ENCODE measurements at places on chromosomes 1 and 21.

DNA sequence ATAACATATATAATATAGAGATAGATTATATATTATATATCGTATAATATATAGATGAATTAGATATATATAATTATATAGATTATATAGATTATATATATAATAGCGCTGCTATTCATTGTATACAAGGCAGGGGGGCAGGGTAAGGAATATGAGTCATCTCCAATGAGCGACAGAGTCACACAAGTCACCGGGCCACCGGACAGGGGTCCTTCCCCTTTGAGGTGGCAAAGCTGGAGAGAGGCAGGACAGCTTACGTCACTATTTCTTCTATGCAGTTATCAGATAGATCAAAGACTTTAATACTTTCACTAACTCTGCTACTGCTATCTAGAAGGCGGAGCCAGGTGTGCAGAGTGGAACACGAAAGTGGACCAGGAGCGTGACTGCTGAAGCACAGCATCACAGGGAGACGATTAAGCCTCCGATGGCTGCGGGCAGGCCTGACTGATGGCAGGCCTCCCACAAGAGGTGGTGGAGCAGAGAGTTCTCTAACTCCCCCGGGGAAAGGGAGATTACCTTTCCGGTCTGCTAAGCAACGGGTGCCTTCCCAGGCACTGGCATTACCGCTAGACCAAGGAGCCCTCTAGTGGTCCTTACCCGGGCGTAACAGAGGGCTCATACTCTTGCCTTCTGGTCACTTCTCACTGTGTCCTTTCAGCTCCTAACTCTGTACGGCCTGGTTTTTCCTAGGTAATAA is 2154.7 kb downstream of the MRPL39 start:
- no peak for DNase-seq

- no peak for DNase-seq
Measured at GRCh38 chr1:56868761-56869160, 14.2 kb downstream of the C8A start.

DNA sequence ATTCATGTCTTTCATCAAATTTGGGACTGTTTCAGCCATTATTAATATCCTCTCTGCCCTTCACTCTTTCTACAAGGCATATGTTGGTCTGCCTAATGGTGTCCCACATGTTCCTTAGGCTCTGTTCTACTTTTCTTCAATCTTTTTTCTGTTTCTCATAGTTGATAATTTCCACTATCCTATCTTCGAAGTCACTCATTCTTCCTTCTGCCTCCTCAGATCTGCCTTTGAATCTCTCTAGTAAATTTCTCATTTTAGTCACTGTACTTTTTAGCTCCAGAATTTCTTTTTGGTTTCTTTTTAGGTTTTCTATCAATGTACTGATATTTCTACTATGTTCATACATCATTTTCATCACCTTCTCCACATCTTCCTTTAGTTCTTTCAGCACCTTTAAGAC is 20.0 kb upstream of the NIBAN1 start:
- no peak for DNase-seq

DNA sequence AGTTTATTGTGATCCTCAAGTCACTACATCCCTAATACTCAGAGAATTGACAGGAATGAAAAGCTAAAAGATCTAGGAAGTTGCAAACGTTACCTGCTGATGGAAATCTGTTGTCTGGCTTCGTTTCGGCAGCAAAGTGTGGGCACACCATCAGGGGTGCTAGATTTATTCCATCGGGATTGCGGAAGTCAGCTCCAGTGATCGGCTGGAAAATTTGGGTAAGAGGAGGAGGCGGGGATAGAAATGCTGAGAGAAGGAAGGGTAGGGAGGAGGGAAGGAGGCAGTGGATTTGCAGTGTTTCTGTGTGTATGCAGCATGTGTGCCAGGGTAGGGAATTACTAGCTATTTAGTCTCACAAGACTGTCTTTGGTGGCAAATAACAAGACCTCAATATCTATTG is at the start of gene CTSK:
Gene CTSK, minus strand, starts transcription at position 140 of the 400 bp plus-strand sequence. CDS start 1,455 bp downstream, outside the sequence.
- DNase-seq, result peak; percentile 83

- DNase-seq, result no peak
Measured at GRCh38 chr1:61797045-61797755, 54.9 kb downstream of the PATJ start.

DNA sequence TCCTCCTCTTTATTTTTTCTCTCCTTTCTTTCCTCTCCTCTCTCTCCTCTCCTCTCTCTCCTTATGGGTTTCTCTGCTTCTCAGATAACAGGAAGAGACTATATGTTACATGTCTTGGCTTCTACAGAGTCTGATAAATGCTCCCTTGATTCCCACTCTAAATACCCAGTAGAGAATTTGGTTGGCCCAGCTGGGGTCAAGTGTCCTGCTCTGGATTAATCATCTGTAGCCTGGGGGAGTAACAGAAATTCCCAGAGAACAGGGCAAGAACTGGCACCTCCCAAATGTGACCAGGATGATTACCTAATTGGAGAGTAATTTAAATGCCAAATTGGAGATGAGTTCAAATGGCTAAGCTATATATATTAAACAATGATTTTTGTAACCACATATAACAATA is 146.1 kb upstream of the LMO4 start:
- DNase-seq, result no peak

GRCh38 chr1:89022167-89022959 is at the start of gene GBP3:
GBP3 (minus strand) TSS chr1:89022866; CDS start chr1:89020721, 2,145 bp downstream.
- peak; percentile 44 for DNase-seq

DNA sequence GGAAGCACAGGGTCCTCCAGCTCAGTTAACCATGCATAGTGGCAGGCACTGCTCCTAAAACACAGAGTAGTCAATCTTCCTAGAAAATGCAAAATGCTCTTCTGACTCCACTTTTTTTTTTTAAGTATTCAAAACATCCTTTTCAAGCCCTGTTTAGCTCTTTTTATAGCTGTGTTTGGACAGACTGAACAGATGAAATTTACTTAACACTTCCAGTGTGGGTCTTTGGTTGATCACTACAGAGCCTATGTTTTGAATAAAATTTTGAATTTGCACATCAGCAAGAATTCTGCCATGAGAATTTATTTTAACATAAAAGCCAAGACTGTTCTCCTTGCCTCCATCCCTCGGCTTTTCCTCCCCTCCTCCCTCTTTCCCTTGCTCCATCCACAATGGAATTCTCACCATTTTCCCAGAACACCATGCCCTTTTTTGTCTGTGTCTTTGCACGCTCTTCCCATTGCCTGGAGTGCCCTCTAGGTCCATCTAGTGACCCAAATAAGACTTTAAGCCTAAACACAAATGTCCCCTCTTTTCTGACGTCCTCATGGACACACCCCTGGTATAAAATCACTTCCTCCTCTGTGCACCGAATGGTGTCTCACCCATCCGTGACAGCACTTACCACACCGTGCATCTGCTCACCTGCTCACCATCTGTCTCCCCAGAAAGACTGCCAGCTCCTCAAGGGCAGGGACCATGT is 24.0 kb upstream of the CPT2 start:
- peak; percentile 86 for DNase-seq

DNA sequence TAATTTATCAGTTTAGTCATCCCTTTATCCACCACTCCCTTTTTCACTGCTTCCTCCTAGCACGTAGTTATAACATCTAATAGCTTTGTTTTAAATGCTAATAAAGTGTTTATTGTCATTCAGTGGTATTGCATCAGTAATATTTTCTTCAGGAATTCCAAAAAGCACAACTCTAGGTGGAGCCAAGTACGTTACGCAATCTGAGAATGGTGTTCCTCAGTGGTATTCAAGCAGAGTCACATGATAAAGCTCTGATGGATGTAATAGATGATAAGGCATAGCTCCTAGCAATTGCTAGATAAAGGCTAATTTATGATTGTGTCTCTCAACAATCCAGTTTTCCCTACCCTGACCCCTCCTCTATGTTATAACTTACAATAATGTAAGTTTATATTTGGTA is 494.6 kb upstream of the ADGRL4 start:
- peak; percentile 6 for DNase-seq

DNA sequence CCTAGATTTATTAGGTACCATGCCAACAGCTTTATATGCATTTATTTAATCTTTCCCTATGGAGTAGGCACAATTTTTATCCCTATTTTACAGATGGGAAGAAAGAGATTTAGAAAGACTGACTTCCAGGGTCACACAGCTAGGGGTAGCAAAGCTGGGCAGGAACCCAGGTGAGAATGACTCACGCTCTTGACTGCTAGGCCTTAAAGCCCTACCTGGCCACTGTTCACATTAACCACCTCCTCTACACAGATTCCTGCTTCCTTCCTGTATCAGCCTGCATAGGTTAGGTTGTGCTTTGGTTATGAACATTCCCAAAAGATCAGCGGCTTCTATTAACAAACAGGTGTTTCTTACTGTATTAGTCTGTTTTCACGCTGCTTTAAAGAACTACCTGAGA is 53.2 kb downstream of the DNAJC6 start:
- no peak for DNase-seq

DNA sequence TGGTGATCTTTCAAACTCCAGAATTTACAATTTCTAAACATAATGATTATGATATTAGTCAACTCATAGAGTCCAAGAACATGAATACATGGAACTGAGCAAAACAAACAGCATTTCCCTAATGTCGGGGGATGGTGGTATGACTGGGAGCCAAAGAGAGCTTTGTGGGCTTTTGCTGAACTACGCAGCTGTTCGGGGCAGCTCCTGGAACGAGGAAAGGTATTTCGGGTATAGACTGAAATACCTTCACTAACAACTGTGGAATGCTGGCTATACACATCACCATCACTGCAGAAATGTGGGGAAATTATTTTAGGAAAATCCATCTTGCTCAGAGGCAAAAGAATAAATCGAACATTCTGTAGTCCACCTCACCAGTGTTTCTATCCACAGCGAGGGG is 30.2 kb upstream of the VPS26C start:
- no peak for DNase-seq

GRCh38 chr1:224175617-224176016 is 7.4 kb upstream of the DEGS1 start:
- no peak for DNase-seq

GRCh38 chr1:92583821-92584760 is 97.4 kb upstream of the GFI1 start:
- DNase-seq, result peak; percentile 42

DNA sequence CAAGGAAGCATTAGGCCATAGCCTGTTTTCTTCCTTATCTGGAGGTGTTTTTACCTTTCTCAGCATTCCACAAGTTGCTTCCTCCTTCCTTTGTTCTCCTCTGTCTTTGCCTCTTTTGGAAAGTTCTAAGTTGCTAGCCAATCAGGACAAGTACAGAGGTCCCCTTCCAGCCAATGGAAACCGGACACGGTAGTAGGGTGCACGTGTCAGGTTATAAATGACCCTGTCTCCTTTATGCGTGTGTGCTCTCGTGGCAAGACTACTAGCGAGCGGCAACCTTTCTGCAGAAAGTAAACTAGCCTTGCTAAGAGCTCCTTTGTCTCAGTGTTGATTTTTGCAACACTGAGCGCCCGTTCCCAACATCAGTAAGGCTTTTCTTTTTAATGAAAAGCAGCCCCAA is 1.5 kb upstream of the ACADM start:
- no peak for DNase-seq

DNA sequence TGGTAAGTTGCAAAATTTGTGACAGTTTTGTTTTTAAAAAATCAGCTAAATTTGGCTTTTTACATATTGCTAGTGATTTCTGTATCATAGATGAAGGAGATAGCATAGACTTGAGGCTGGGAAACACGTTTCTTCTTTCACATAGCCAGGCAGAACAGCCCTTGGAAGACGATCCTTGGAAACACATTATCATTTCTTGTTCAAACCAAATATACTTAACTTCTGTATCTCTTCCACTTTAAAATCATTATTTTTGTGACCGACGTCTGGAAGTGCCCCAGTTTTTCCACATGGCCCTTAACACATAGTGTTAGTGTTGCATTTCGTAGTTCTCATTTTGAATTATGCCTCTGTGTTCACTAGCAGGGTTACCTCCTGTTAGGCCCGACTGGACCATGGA is 193.5 kb downstream of the SDCCAG8 start:
- no peak for DNase-seq

- peak; percentile 38 for DNase-seq
Measured at GRCh38 chr1:107682467-107682866, 282.5 kb downstream of the VAV3 start.

DNA sequence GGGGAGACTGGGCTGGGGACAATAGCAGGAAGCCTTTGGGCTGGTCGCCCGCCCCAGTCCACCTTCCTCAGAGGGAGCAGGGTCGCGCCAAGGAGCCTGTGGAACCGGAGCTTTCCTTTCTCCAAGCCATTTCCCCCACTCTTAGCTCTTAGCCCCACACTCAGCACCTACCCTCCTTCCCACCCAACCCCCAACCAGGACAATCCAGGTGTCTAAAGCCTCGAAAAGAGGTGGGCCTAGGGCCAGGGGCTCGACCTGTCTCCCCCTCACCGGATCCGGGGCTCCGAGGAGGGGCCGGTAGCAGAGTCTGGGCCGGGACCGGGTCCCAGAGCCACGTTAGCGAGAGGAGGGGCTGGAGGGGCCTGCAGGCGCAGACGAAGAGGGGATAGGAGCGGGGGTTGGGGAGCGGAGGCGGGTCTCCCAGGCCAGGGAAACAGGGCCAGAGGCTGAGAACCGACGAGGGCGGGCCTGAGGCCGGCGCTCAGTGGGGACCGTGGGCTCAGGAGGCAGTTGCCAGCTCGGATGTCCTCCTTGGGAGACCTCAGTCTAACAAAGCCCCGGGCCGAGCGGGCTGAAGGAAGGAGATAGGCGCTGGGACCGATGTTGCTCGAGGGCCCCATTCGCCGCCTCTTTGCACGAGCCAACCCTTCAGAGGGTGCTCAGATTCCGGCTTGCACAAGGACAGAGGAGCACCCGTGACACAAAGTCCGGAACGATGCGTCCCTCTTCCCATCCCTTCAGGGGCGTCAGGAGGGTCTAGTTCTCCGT is 943 bp downstream of the SEMA6C start:
- no peak for DNase-seq

GRCh38 chr1:2213576-2214505 is 14.3 kb upstream of the SKI start:
- DNase-seq, result peak; percentile 92

GRCh38 chr1:78385744-78386462 is 104.9 kb upstream of the PTGFR start:
- no peak for DNase-seq

GRCh38 chr1:118223426-118223825 is 38.4 kb upstream of the SPAG17 start:
- DNase-seq, result no peak

DNA sequence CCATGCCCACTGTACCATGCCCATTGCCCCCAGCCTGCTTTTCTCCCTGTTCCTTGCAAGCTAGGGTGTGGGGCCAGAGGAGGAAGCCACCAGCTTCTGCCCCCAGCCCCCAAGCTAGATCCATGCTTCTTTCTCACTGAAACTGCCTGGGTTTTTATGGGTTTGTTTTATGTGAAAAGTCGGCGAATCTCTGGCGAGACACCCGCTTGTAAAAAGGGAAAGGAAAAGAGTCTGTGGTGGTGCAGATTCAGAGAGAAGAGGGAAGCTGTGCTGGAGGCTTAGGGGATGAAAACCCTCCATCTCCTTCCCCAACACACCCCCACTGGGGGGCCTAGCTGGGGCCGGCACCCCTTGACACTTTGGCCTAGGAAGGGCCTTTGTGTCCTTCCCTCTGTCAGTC is 26.2 kb downstream of the GRHL3 start:
- DNase-seq, result no peak

GRCh38 chr1:244841273-244841927 is 5.9 kb downstream of the COX20 start:
- no peak for DNase-seq

GRCh38 chr1:46179138-46180081 is 3.1 kb upstream of the P3R3URF start:
- peak; percentile 81 for DNase-seq

- DNase-seq, result peak; percentile 64
Measured at GRCh38 chr21:43012596-43012995, 38.2 kb downstream of the PKNOX1 start.

GRCh38 chr1:199976496-199977144 is 50.9 kb upstream of the NR5A2 start:
- no peak for DNase-seq

GRCh38 chr1:67843331-67843730 is 10.1 kb upstream of the GNG12 start:
- DNase-seq, result peak; percentile 37

Data from foreskin fibroblast (primary cell).